ENCODE measurements at places on chromosomes 3 and 15. TPM values are rescaled to one million over a fixed set of nuclear protein-coding genes. Genes with fewer than 3 reads are reported as not detected.

The OTOL1 gene
- not detected for total RNA-seq

The MINAR1 gene
- total RNA-seq = 0.68 TPM

The IFT80 gene
- 54.2 TPM for total RNA-seq

The RARRES1 gene
- 40.8 TPM for total RNA-seq

The GNB4 gene
- total RNA-seq = 57.2 TPM

The LTF gene
- not detected for total RNA-seq
